Hepatocyte (in vitro differentiated cells): ENCODE measurements at places on chromosomes 4 and X. TPM values are rescaled to one million over a fixed set of nuclear protein-coding genes. Genes with fewer than 3 reads are reported as not detected.

The SH3D19 gene
- 54.7 and 61.6 TPM in 2 replicates for total RNA-seq

The KLHL13 gene
- total RNA-seq = 44.9 and 49.4 TPM in 2 replicates

The CCKAR gene
- total RNA-seq = 0.77 TPM in 1 of 2 replicates, not detected in the other

The MAOB gene
- 47.0 and 54.8 TPM in 2 replicates for total RNA-seq

The THAP9 gene
- 12.5 and 14.0 TPM in 2 replicates for total RNA-seq

The HSFX2 gene
- total RNA-seq = not detected in 2 replicates

DNA sequence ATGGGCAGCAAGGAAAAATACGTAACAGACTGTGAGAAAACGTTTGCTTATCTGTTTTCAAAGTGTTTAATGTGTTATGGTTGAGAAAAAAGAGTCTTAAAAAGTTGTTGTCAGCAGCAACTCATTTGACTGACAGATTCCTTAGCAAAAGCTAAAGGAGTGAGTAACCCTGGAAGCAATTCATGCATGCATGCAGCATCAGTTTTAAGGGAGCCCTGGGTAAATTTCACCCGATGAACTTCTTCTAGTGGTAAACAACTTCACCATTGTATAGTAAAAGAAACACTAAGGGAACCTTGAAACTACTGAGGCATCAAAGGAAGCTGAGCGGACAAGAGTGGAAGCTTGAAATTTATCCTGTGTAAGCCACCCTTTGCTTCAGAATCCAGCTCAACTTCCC lies 583.2 kb upstream of the INTU start:
- no peak for DNase-seq

- DNase-seq = no peak
Measured at GRCh38 chr4:83589279-83589678, 53.4 kb downstream of the GPAT3 start.

DNA sequence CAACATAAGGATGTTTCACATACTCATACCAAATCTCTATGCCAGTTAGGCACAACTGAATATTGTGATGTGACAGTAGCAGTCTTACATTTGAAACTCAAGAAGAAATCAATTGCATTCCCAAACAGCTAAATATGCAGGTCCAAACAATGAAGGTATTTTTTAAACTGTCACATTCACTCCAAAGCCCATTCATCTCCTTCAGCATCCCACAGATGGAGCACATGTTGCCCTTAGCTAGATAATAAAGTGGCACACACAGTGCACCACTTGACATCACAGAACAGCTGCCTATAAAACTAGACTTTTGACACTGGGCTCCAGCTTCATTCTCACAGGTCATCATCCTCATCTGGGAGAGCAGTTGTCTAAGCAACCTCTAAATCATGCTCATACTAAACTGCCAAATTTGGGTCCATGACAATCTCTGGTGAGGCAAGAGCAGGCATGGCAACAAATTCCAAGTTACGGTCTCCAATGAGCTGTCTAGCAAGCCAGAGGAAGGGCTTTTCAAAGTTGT lies 26.2 kb upstream of the ARHGEF6 start:
- no peak for DNase-seq

DNA sequence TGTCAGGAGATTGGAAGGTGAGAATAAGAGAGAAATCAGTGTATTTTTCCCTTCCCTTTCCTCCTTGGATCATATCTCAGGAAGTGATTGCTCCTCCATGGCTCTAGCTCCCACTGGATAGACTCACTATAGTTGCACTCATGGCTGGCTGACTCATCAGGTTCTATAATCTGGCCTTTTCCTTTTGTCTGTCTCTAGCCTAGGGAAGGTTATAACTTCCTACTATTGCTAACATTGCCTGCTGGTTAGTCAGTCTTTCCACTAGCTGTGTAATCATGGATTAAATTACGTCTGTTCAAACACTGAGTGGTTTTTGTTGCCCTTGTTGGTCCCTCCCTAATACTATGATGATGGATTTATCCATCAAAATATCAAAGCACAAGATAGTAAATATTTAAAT lies 195.5 kb upstream of the VEGFC start:
- DNase-seq = peak; percentile 55

DNA sequence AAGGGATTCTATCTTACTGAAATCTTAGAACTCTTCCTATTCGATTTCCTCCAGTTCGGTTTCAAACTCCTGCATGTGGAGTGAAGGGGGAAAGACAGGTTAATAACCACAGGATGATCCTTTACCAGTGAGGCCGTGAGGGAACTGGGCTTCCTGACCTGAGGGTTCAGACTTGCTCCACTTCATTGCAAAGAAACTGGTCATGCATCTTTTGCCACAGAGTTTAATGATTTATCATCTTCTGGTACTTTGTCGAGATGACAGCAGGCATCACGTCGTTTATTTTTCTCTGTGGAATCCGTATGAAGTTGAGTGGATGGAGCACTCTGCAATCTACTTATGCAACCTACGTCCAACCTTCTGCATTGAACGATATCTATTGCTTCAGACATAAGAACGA lies 145.9 kb upstream of the NLGN4X start:
- no peak for DNase-seq

DNA sequence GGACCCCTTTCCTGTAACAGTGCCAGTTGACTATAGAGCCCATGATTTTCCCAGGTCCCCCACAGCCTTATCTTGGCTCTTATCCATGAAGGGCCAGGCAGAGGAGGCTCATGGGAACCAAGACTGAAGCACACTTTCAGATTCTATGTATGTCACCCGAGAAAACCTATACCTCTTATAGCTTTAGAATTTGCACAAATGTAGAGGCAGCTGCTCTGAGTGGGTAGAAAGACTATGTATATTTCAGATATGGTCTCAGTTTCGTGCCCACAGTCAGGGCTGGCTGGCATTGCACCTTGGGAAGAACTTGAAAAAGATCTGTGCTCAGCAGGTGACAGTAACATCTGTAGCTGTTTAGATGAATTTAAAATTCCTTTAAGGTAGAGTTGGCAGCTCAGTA lies 8.3 kb upstream of the LNX1 start:
- no peak for DNase-seq

GRCh38 chr4:41569961-41570360 lies 32.0 kb downstream of the LIMCH1 start:
- no peak for DNase-seq

DNA sequence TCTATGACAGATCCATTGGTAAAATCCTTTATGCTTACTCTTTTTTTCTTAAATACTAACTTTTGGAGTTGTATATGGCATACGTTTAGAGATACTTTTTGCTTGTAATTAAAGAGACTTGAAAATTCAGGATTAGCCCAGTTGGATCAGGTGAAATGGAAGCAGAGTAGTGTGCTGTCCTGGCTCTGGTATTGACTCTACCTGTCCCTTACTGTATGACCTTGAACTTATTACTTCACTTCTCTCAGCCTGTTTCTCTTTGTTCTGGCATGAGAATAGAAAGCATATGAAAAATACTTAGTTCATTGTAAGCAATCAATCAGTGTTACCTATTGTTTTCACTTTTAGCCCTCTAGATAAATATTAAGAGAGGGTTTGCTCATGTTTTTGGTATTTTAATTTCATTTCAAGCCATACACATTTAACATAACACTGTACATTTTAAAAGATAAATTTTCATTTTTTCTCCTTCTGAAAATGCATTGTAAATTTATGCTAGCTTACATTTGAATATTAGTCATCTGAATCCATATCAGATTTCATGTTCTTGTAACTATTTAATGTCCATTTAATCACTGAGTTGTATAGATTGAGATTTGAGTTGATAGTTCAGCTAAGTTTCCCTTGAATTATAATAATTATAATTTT lies 35.9 kb downstream of the GUCY1B1 start:
- no peak for DNase-seq

DNA sequence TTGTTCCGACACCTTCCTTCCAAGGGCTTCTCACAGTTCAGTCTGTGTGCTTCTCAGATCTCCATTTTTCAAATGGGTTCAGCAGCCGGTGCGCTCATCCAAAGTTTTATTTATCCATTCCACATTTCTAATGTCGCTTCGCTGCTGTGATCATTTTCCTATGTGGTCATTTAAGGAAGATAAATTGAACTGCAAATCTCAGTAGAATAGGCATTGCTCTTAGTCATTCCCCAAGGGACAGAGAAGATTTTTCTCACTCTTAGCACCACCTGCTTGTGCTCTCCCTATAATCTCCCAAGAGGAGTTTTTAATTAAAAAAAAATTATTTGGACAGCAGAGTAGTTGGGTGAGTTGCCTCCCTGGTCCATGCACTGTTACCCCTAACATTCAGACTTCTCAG lies 278.9 kb upstream of the GATB start:
- DNase-seq = no peak

DNA sequence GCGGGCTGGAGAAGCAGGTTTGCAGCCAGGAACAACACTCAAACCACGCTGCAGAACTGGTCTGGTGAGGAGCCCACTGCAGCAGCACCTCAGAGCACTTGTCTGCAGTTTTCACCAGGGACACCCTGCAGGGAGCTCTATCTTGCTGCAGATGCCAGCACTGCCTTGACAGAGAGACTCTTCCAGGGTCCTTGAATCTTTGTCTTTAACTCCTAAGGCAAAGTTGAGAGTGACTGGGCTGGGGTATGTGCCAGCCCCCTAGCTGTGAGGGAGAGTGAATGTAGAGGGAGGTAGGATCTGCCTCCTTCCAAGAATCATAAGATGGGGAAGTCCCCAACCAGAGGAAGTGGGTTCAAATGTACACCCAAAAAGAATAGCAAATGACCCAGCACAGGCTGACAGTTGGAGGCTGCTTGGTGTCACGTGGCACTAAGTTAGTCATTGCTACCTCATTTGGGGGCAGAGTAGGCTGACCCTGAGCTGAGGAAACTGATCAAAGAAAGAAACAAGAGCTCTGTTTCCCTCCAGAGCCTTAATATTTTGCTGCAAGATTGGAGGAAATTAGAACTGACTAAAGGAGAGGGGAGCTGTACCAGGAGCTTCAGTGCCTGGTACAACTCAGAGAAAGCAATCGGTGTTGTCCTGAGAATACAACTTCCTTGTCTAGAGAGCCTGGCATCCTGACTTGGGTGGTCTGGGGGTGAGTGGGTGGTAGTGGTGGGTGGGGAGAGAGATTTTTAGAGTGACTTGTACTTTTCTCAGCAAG lies 28.2 kb upstream of the HUWE1 start:
- DNase-seq = no peak
